ENCODE measurements at places on chromosomes 2 and 18.

DNA sequence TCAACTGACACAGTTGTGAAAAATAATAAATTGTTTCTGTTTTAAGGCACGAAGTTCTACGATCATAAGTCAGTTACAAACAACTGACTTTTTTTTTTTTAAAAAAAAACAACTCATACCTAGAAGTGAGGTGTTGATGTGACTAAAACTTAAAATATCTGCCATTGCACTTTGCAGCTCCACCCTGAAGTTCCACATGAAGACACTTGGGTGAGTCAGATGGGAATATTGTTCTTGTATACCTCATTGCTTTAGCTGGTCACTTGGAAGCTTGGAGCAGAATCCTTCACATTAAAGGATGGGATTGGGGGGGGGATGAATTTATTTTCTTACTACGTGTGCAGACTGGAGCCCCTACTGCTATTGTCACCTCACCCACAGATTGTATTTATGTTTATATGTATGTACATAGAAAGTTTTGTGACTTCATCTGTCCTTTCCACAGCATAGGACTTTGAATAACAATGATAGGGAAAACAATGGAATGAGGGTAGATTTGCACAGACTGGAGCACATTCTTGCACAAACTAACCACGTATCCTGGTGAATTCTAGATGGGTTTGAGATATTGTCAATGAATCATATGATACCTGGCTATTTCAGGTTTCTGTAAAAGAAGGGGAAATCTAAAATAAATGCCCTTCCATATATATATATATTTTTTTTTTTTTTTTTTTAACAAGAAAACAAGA lies 57.9 kb upstream of the ARHGAP15 start:
- no peak for DNase-seq

DNA sequence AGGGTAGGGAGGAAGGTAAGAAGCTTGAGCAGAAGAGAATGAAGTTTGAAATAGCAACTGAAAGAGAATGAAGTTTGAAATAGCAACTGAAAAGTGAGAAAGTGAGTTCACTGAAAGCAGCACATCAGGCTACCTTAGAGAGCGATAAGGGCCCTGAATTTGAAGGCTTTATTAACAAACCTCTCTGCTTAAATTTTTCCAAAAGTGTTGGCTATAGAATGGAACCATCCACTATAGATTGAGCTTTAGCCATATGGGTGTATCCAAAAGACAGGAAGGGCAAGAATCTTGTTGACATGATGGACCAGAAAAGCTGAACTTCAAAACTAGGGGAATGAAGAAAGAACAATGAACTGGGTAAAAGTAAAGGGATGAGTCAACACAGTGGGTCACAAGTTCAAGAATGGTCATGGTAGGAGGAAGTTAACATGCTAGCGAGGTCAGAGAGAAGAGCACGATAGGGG lies 122.5 kb downstream of the ASXL3 start:
- DNase-seq, result no peak

- no peak for DNase-seq
Observed at GRCh38 chr2:236935083-236935482, 150.6 kb upstream of the COPS8 start.

DNA sequence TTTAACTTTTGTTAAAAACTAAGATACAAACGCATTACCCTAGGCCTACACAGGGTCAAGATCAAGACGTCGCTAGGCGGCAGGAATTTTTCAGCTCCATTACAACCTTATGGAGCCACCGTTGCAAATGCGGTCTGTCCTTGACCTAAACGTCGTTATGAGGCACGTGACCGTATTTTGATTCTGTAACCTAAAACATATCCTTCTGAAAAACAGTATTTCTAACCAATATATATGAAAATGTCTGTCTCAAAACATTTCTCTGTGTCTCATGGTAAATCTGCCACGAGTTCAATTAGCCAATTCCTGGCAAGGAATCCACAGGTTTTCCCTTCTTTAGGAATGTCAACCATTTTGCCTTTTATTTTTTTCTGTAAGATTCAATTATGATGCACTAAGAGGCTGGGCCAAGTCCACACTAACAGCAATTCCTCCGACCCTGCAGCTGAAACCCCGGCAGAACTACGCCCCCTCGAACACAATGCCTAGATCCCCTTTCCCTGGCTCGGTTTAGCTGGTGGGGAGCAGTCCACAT lies 1.7 kb downstream of the RTN4 start:
- peak; percentile 56 for DNase-seq

- DNase-seq, result no peak
Observed at GRCh38 chr2:79005216-79005615, 20.3 kb upstream of the REG3G start.

GRCh38 chr18:43108882-43109281 lies 6.6 kb downstream of the RIT2 start:
- no peak for DNase-seq

GRCh38 chr2:127913808-127914457 lies 28.2 kb upstream of the AMMECR1L start:
- DNase-seq, result no peak

- DNase-seq, result no peak
Observed at GRCh38 chr2:176774766-176775451, 437.7 kb upstream of the HNRNPA3 start.

GRCh38 chr2:219129589-219129988 lies 31.0 kb downstream of the NHEJ1 start:
- DNase-seq, result no peak

DNA sequence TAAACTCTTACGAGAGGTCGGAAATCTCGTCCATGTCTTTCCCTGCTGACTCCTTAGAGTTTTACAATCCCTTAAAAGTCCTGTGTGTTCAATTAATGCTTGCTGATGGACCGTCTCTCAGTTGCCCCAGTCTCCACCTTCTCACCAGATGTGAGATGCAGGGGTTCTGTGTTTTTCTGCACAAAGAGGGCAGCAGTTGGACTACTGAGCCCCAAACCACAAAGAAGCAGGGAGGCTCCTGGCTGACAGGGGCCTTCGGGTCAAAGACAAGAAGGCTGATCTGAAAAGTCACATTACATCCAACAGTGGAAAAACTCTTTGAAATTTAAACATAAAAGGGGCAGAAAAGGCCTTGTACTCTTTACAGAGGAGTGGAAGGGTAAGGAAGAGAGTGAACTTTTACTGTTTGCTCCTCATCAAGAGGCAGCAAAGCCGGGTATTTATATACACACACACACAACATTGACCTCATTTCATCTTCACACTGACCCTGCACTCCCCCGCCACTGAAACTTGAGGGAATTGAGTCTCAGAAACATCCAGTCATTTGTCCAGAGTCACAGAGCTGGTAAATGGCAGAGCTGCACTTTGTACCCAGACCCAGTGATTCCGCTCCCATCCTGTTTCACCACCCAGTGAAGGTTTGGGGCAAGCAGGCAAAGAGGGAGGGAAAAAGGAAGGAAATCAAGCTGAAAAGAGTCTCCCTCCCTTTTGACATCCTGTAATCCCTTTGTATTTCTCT lies 23.7 kb downstream of the MRPL33 start:
- no peak for DNase-seq

GRCh38 chr18:72762515-72763122 lies 105.2 kb downstream of the NETO1 start:
- DNase-seq, result no peak

- DNase-seq, result no peak
Observed at GRCh38 chr2:61465045-61465444, 5.8 kb downstream of the USP34 start.

- no peak for DNase-seq
Observed at GRCh38 chr2:85505551-85506238, 33.3 kb upstream of the MAT2A start.

- no peak for DNase-seq
Observed at GRCh38 chr2:236998236-236998635, 87.5 kb upstream of the COPS8 start.

DNA sequence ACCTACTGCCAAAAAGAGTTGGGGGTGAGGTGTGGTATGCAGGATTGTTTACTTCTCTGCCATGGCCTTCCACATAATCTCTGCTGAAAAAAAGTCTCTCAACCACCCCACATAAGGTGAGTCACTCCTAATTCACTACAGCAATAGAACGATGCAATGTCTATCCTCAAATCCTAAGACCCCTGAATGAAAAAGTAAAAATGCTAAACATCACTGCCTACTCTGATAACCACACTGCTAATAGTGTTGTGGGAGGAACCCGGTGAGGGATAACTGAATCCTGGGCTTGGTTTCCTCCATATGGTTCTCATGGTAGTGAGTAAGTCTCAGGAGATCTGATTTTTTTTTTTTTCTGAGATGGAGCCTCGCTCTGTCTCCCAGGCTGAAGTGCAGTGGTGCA lies 252.5 kb downstream of the PIEZO2 start:
- DNase-seq, result no peak

- DNase-seq, result no peak
Observed at GRCh38 chr2:111184725-111185310, 64.1 kb downstream of the BCL2L11 start.

- DNase-seq, result no peak
Observed at GRCh38 chr2:225920621-225921220, 521.2 kb downstream of the NYAP2 start.

DNA sequence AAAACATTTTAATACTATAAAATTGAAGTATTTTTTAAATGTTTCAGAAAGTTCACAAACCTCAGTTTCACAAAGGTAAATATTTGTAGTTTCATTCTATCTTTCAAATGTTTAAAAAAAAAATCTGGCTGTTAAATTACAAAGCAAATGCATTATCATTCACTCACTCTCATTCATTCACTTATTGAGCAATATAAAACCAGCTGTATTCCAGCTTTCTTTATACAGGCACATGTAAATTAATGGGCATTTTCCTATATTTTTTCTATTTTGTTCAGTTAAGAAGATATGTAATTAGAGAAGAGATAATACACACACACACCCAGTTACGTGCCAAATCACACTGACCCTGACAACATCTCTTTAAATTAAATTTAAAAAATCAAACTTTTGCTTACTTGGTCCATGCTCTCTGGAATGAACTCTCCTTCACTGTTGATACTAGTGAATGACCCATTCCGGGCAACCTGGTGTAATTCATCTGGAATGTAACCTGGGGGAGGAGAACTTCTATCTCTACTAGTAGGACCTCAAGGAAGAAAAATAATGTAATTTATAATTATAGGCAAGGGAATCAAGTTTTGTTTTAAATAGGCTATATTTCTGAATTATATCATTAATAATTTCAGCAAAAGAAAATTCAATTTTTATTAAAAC lies 32.5 kb upstream of the ERCC3 start:
- no peak for DNase-seq

GRCh38 chr2:14288016-14288415 lies 344.5 kb upstream of the LRATD1 start:
- no peak for DNase-seq

GRCh38 chr18:51194604-51195003 lies 2.9 kb downstream of the MEX3C start:
- DNase-seq, result no peak

- DNase-seq, result peak; percentile 75
Observed at GRCh38 chr2:119544075-119544938, at the start of gene CFAP221. CFAP221 (plus strand) TSS chr2:119544449; CDS start chr2:119546132, 1,683 bp downstream.

GRCh38 chr2:36088716-36089328 lies 266.8 kb upstream of the CRIM1 start:
- no peak for DNase-seq

GRCh38 chr2:181203916-181204315 lies 223.5 kb downstream of the UBE2E3 start:
- DNase-seq, result no peak

GRCh38 chr2:240858871-240859270 lies 9.8 kb upstream of the AGXT start:
- DNase-seq, result no peak

GRCh38 chr2:104965900-104966299 lies 72.0 kb upstream of the MRPS9 start:
- no peak for DNase-seq

- DNase-seq, result no peak
Observed at GRCh38 chr18:11981543-11982366, 448 bp downstream of the IMPA2 start.

DNA sequence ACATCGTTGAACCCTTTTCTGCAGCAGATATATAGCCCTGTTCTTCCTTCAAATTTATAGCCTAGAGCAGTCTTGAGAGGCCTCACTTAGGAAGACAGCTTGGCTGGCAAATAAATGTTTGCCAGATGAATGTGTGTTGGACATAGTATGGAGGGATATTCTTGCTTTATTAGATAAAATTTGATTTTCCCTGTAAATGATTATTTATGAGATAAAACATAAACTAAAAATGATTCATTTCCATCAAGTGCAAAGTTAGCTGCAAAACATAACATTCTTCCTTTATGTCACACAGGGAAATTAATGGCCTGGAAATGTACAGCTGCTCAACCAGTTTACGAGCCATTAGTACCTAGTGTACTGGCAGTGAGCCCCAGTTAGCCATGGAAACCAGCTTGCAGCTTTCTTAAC lies 82.5 kb downstream of the LIMS1 start:
- DNase-seq, result no peak
